Activated CD4-positive, alpha-beta T cell treated with anti-CD3 and anti-CD28 coated beads for 24 hours (primary cell): ENCODE measurements at places on chromosomes 7 and 10.

GRCh38 chr10:52256832-52257691 is 57.0 kb upstream of the DKK1 start:
- no peak for DNase-seq

GRCh38 chr7:18667466-18667865 is 171.9 kb downstream of the HDAC9 start:
- no peak for DNase-seq

GRCh38 chr7:18874880-18875279 is 242.6 kb downstream of the TWIST1 start:
- no peak for DNase-seq

- no peak for DNase-seq
Measured at GRCh38 chr10:50807851-50808776, 68.4 kb downstream of the ASAH2B start.

- DNase-seq: no peak
Measured at GRCh38 chr7:22944022-22944421, 69.9 kb downstream of the HYCC1 start.

DNA sequence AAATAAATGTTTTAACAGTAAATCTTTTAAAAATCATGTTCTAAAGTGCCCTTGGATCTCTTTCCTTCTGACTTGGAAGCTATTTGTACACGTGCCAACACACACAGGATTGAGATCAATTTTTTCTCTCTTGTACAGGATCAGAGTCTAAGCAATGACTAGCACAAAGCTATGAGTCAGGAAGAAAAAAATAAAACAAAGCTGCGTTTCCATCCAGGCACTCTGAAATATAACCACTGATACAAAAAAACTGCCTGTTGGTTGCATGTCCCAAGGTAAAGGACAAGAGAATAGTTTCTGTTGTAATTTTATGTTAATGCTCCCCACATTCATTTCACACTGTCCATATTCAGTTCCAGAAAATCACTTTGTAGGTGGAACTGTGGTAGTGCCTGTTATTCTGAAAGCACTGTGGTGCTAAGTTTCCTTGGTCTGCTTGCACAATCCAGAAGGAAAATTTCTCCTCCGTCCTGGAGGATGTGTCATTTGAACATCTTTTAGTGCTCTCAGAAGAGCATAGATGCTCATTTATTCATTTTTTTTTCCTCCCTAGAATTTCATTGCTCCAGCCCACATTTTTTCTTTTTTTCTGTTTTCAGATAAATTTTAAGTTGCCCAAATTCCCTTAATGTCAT is 113.4 kb downstream of the PLXDC2 start:
- DNase-seq: no peak

DNA sequence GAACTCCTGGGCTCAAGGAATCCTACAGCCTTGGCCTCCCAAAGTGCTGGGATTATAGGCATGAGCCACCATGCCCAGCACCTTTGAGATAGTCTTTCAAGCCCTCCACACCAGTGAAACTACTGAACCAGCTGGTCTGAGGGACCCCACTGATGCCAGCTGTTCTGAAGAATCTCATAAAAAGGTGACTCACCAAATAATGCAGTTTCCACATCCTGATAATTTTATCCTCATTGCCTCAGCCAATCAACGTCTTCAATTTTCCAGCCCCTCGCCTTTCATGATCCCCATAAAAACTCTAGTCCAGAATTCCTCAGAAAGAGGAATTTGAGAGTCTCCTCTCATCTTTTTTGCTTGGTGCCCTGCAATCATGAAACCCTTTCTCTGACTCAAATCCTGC is 1691.6 kb upstream of the LRRTM3 start:
- DNase-seq: no peak

DNA sequence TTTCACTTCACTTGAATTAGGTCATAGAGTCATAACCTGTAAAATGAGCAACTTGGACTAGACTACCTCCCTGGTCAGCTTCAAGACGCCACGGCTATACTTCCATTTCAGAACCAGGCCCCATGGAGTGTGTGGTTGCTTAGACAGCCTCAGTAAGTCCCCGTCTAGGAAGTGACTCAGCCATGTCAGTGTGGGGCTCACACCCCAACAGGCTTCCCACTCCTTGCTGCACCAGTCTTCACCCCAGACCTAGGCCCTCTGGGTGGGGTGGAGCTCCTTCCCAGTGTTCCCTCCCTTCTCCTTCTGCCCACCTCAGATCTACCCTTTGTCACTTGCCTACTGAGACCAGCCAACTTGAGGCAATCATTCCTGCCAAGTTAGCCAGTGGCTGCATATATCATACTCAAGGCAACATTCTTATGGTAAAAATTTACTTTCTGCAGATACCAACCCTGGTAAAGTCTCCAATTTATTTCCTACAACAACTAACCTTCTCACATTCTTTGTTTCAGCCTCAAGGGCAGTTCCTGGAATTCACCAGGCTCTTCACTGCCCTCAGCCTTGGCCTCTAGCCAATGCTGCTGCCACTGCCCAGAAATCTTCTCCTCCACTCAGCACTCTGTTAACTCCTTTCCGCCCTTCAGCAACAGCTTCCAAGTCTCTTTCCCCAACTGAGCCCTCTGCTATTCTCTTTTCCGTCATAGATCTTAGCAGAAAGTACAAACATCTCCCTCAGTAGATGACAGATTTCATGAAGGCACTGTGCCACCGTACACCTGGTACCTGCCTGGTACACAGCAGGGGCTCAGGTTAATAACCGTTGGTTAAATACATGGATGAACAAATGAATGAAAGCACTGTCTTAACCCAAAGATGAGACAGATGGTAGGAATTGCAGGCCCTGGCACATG is 31.3 kb upstream of the ZNRF2 start:
- DNase-seq: no peak

DNA sequence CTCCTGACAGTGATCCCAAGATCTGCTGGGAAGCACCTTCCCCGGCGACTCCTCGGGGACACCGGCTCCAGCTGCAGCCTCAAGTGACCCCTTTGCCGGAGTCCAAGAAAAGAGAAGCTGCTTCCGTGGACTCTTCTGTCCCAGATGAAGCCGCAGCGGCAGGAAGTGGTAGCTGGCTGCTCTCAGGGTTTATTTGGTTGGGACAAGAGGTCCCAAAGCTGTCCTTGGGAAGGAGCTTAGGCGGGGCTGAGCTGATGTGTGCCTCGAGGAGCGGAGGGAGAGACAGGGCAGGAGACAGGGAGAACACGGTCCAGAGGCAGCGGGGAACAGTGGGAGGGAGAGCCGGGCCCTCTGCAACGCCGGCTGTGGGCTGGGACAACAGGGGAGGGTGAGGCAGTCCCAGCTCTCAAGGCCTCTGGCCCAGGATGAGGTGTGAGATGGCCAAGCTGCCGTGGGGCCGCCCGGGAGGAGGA is 13.1 kb upstream of the FAM20C start:
- DNase-seq: no peak

DNA sequence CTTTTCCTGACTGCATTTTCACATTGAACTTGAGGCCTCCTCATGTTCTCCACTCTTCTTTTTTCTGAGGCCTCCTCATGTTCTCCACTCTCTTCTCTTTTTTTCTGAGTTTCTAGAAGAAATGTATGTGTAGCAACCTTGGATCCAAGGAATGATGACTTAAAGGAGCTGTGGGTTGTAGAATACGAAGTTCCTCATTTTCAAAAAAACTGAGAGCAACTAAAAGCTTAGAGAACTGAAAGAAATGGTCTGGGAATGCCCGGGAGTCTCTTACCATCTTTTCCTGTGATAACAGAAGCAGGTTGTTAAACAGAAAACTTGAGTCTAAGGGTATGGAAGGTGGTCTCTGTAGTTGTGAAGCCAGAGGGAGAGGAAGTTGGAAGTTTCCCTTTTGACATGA is 32.8 kb downstream of the MRPS33 start:
- no peak for DNase-seq

GRCh38 chr7:143519411-143520131 is 41.9 kb downstream of the TAS2R41 start:
- DNase-seq: no peak

GRCh38 chr10:28381466-28381865 is 78.6 kb upstream of the MPP7 start:
- DNase-seq: no peak

DNA sequence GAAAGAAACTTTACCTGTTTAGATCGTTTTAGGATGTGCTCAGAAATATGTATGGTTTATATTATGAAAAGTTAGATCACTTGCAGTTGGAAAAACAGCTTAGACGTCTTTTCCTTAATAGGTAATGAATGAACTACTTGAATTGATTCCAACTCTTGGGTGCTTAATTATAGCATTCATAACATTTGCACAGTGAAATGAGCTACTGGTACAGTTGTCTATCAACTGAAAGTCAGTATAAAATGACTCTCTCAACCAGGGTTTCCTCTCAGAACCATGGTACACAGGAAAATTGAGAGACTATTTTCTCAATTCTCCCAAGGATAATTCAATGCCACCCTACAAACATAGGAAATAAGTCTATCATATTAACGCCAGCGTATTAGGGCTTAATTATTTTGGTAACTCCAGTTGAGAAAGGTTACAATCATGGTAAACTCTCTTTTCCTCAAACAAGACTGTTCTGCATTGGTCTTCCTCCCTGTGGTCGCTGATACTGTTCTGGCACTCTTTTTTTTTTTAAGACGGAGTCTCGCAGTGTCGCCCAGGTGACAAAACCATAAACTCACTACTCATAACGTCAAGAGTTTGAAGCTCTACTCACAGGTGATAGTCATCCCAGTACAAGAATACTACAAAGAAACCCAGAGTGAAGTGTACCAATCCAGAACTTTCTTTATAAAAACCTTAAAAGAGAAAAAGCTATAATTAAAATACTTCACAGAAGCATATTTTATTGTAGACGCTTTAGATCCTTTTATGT is 2.0 kb downstream of the ANLN start:
- DNase-seq: no peak

- DNase-seq: no peak
Measured at GRCh38 chr7:123492485-123492884, 41.9 kb downstream of the IQUB start.

DNA sequence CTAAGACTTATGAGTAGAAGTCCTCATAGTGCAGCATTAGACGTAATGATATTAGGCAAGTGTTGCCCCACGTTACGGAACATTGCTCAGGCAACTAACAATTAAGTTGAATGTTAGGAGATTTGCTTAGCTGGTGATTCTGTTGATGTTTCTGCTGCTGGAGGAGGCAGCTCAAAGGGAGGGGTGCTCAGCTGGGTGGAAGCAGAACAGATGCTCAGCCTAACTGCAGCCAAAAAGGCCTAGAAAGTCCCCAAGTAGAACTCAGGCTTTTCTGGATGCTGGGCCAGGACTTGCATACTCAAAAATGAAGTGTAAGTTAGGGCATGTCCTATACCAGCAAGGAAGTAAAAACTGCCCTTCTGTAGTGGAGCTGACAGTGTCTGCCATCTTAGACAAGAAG is 201.4 kb downstream of the ADRA2A start:
- DNase-seq: no peak
